KBM-7 (cell line): ENCODE measurements at places on chromosomes 2 and 18.

GRCh38 chr2:12389344-12390045 is 327.2 kb upstream of the TRIB2 start:
- no peak for DNase-seq

DNA sequence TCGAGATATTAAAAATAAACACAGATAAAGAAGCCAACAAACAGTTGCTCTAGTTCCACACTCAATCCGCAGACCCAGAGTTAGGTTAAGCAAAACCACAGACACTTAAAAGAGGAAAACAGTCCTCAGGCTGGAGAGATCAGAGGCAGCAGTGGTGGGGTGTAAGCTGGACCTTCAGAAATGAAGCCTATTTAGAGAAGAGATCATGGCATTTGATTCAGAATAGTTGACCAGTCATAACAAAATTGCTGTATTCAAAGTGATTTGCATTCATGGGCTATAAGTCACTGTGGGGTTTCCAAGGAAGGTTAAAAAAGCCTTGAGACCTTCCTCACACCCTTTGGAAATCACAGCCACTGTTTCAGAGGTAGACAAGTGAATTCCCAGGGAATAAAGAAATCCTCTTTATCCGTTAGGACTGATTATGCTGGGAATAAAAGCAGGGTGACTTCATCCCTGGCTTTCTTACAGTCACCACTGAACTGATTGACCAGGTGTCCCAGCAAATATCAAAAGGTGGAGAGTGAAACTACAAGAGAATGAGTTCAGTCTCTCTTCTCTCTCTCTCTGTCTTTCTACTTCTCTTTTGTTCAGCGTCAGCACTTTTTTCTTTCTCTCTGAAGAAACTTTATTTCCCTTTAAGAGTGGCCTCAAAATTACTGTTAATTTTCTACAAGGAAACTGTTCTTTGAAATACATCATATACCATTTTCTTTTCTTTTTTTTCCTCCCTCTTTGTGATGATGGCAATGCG is 171.8 kb upstream of the PIK3C3 start:
- no peak for DNase-seq

GRCh38 chr2:212618636-212619035 is 80.0 kb upstream of the ERBB4 start:
- no peak for DNase-seq

- no peak for DNase-seq
Observed at GRCh38 chr2:222100704-222101699, 197.8 kb downstream of the PAX3 start.

DNA sequence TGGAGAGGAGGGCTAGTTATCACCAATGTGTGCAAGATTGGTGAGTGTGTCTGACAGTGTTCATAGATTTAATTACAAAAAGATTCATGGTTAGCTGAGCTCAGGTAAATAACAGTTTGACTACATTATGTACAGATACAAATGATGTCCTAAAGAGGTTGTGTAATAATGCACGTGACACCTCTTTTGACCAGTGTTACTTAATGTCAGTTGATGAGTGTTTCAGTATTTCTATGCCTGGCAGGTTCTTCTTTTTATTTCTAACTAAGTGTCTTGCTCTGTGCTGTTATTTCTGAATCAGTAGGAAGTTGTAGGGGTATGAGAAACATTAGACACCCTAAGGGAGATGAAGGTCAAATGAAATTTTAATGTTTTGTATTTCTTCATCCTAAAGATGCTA is 7.9 kb upstream of the INHBB start:
- no peak for DNase-seq
